ENCODE measurements at places on chromosomes 5 and 9.

DNA sequence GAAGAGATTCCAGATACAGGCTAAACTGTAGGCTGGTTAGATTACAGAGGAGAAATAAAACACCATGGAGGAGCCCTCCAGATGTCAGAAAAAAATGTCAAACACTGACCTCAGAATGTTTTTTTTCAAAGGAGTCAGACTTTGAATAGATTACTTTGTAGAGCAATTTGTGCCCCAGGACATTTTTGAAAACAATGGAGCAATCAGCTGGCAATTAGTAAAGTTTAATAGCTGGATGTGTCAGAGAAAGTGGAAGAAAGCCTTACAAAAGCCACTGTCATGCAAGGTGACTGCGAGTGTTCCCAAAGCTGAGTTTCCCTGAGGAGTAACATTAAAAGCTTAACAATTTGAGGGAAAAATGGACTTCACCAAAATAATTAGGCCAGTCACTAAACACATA lies 417.8 kb upstream of the CTNND2 start:
- no peak for DNase-seq

DNA sequence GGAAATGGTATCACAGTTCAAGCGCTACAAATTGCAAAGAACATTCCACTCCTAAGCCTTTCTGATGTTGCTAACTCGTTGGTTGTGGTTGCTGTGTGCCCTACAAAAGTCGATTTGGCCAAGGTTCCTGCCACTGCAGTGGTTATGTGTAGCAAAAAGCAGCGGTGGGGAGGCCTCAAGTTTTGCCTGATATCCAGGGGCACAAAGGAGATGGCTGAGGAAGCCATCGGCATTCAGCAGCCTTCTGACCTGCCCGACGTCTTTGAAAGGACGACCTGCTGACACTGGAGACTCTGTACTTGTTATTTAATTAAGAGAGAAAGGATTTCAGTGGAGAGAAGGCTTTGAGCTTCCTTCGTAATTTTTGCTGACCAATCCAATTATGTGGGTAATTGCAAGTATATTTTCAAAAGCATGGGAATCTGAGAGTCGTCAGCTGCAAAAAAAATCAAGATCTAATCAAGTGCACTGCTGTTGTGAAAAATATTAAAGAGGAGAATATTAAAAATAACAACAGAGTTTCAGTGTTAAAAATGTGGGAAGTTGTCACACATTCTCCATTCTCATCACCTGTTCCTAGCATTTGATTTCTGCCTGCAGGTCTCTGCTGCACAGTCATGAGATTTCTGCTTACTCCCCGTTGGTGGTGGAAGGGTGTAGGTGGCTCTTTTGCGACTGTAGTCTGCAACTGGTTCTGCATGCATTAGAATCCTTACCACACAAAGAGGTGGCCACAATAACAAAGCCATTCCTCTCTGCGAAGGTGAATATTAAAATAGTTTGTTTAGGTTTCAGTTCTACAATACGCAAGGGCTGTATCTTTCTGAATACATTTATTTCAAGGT lies 319.2 kb downstream of the IRX2 start:
- no peak for DNase-seq

- DNase-seq, result no peak
Measured at GRCh38 chr5:109351988-109352864, 57.5 kb downstream of the PJA2 start.

- no peak for DNase-seq
Measured at GRCh38 chr9:77224746-77225312, 47.5 kb downstream of the VPS13A start.

DNA sequence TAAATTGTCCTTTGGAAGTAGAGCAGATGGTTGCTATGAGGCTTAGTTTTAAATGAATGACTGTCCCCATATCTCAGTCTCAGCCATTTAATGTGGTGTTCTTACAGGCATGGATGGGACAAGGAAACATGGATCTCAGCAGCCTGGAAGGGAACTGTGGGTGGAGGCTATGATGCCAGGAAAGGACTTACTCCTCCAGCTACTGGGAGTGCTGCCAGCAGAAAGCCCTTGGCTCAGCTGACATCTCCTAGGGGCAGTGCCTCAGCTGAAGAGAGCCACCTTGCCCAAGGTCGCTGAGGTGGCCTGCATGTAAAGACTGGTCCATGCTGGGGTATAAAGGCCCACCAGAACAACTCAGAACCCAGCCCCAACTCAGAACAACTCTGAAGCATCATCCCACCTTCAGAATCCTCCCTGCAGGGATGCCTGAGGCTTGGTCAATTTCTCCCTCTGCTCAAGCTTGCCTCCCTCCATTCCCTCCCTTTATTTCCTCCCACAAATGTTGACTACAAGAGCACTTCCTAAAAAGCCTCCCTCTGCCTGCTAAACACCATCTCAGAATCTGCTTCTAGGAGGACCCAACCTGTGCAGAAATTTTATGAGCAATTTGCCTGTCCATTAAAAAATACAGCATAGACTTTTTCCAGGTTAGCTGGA lies 1.8 kb upstream of the PDE8B start:
- no peak for DNase-seq

DNA sequence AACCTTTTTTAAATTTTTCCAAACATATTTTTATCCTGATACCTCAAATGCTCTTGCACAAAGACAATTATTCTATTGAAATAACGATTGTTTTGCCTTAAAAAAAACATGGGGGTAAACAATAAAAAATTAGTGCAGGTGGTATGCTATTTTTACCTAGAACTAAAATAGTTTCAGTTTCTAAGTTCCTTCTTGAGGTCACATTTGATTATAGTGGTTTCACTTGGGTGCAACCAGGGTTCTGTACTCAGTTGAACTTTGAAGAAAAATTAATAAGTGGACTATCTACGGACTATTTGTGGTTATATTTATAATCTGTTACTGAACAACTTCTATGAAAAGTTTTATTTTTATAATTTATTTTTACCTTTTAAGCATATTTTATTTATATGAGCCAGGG lies 387.1 kb upstream of the IZUMO3 start:
- DNase-seq, result no peak

GRCh38 chr5:135039271-135040033 lies 5.4 kb upstream of the PITX1 start:
- DNase-seq, result no peak

All from right renal pelvis (tissue), 4 donors.